ENCODE measurements at places on chromosomes 7 and 10. TPM values are rescaled to one million over a fixed set of nuclear protein-coding genes. Genes with fewer than 3 reads are reported as not detected.

The ANKRD2 gene
- polyA plus RNA-seq = not detected

The SPAG6 gene
- not detected for polyA plus RNA-seq

The MMP21 gene
- not detected for polyA plus RNA-seq

The PRLHR gene
- polyA plus RNA-seq = not detected

The INHBA gene
- polyA plus RNA-seq = not detected

The SLC18A2 gene
- 6.1 TPM for polyA plus RNA-seq

The CTAGE8 gene
- 0.52 TPM for polyA plus RNA-seq

The CPXM2 gene
- not detected for polyA plus RNA-seq

The CHAT gene
- polyA plus RNA-seq = not detected

The RNLS gene
- 4.0 TPM for polyA plus RNA-seq

The AKR1C4 gene
- not detected for polyA plus RNA-seq

The ATG9B gene
- polyA plus RNA-seq = 49.4 TPM

The TRIP6 gene
- polyA plus RNA-seq = 3.9 TPM

The GRID1 gene
- not detected for polyA plus RNA-seq

The GHRHR gene
- polyA plus RNA-seq = not detected

The CAPZA2 gene
- 191 TPM for polyA plus RNA-seq

The WDFY4 gene
- 0.12 TPM for polyA plus RNA-seq

The PTPRZ1 gene
- not detected for polyA plus RNA-seq

The AGMO gene
- polyA plus RNA-seq = not detected

The HMX2 gene
- polyA plus RNA-seq = 0.14 TPM

The COL17A1 gene
- polyA plus RNA-seq = not detected

The ADAMTS14 gene
- polyA plus RNA-seq = not detected

The CLDN3 gene
- not detected for polyA plus RNA-seq

The SPAM1 gene
- not detected for polyA plus RNA-seq

The CRYGN gene
- 0.33 TPM for polyA plus RNA-seq

The SRRT gene
- polyA plus RNA-seq = 64.4 TPM

The ITGB8 gene
- not detected for polyA plus RNA-seq

The WNT2 gene
- not detected for polyA plus RNA-seq

The HTR5A gene
- not detected for polyA plus RNA-seq

The CHN2 gene
- 0.47 TPM for polyA plus RNA-seq

The DOCK1 gene
- polyA plus RNA-seq = not detected

The DGKI gene
- polyA plus RNA-seq = not detected

The PRSS2 gene
- not detected for polyA plus RNA-seq

The OR6V1 gene
- polyA plus RNA-seq = not detected

Data from naive thymus-derived CD4-positive, alpha-beta T cell (primary cell).